ENCODE measurements at places on chromosomes 2 and 18.

GRCh38 chr2:212227755-212228154, 310.8 kb downstream of the ERBB4 start:
- no peak for DNase-seq

DNA sequence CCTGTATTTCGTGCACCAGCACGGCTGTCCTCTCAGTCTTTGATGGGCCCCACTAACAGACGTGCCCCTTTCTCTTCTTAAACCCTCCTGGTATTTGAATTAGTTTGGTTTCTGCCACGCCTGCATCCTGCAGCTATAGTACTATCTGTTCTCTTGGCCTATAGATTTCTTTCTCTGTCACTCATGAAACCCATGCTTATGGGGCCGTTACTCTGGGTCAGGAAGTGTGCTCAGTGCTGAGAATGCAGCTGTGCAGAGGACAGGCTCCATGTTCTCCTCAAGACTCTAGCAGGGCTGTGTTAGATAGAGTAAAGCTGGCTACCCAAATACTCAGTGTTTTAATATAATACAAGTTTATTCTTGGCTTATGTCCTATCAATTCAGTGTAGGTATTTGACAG, 180.0 kb downstream of the INSIG2 start:
- DNase-seq = no peak

DNA sequence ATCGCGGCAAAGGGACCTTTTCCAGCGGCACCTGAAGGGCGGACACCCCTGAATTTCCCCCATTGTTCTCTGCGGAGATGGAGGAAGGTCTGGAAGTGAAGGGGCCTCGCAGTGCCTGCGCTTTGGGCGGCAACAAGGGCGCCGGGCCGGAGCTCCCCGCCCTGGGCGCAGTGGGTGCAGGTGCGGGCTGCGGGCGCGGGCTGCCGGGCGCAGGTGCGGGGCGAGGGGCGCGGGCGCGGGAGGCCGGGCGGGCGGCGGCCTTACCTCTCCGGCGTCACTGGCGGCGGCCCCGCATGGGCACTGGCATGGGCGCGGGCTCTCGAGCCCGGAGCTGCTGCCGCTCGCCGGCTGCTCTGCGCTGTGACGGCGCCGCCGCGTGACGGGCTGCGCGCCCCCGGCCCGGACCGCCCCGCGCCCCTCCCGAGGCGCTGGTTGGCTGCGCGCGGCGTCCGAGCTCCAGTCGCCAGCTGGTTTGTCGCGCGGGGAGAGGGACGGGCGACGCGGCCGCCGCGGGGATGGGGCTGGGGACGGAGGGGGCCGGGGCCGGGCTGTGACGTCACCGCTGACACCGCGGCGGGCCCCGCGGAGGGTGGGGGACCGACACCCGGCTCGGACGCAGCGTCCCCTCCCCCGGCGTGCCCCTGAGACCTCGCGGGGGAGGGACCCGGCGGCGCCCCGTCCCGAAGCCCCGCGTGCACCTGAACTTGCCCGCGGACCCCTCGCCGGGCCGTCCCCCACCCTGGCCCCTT, at the start of gene KIF1A:
KIF1A (minus strand) TSS at position 362 of the 749 bp plus-strand sequence. CDS start 22,467 bp downstream, outside the sequence.
- DNase-seq = no peak

DNA sequence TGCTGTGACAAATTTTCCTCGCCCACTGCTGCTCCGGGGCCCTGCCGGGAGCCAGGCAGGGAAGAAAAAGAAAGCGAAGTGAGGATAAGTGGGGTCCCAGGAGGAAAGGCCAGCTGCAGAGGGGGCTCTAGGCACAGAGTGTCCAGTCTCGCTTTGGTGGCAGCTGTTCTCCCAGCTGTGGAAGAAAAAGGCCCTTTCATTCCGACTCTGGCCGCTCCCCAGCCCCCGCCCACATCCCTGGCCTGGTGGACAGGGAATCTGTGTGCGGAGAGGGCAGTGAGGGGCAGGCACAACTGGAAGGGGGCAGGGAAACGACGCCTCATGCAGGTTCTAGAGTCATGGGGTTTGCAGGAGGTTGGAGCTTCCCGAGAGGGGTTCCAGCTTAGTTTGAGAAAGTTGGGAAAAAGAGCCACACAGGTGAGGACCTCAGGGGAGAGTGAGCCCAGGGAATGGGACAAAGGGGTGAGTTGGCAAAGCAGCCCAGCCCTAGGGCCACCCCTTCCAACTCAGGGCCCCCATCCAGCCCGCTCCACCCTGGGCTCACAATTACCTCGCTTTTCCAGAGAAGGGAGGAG, 1.8 kb downstream of the RTKN start:
- no peak for DNase-seq

DNA sequence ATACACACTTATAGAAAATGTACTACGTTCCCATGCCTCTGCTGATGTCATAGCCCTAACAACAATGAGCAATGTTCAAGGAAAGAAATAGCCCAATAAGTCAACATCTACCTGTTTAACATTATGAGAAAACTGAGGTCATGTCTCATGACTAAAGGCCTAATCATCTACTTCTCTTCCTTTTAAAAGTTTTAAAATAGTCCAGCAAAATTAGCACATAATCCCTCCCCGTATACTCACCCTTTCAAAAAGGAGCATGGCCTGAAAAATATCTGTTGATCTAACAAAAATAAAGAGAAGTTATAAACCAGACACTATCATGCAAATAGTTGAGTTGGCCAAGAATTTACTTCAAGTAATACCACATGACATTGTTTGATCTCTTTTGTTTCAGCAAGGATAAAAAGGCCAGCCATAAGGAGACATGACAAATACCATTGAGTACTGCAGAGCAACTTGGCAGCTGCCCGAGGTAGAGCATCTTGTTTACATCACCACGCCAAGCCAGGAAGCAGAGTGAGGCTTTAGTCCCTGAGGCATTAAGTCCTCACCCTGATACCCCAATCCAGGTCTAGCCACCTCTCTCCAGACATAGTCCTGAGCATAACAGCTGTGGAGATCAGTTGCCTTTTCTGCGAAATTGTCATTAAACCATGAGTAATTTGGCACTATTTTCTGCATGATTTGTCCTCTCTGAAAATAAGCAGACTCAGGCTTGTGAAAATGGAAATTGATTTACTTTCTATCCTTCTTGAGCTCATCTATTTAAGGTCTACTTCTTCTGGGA, 137.4 kb upstream of the ETAA1 start:
- no peak for DNase-seq

- DNase-seq = no peak
Observed at GRCh38 chr2:232488721-232489300, 1.2 kb upstream of the ECEL1 start.

Measured in GDM1 (cell line).